ENCODE measurements at places on chromosomes 6 and 20.

DNA sequence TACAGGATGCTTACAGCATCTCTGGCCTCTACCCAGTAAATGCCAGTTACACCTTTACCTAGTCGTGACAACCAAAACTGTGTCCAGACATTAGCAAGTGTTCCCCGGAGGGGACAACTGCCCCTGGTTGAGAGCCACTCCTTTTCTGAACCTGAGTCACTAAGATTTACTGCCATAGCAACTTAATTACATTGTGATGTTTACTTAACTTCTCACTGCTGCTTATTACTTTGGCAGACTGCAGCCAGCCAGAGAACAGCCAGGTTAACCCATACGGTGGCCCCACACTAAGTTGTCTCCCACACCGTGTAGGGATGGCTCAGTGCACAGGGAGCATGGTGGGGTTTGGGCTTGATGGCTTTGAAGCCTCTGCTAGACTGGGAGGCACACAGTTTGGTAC lies 204.7 kb upstream of the SULF2 start:
- DNase-seq, result no peak

DNA sequence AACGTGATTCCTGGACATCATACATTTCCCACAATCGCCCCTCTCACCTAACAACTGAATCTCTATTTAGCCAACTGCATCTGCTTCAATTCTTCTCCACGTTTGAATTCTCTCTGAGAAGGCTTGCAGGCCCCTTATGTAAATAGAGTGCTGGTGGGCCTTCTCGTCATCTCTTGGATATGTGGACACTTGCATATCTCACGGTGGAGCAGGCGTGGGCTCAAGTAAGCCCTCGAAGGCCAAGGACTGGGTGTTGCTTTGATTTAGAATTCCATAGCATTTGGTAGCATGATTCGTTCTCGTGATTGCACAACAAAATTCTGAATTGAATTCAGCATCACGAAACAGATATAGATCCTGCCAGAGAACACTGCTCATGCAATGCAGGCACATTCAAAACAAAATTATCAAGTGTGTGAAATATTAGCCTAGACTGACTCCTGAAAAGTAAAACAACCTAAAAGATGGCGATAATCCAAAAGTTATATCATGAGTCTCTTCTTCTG lies 613.6 kb downstream of the TFAP2A start:
- DNase-seq, result no peak

DNA sequence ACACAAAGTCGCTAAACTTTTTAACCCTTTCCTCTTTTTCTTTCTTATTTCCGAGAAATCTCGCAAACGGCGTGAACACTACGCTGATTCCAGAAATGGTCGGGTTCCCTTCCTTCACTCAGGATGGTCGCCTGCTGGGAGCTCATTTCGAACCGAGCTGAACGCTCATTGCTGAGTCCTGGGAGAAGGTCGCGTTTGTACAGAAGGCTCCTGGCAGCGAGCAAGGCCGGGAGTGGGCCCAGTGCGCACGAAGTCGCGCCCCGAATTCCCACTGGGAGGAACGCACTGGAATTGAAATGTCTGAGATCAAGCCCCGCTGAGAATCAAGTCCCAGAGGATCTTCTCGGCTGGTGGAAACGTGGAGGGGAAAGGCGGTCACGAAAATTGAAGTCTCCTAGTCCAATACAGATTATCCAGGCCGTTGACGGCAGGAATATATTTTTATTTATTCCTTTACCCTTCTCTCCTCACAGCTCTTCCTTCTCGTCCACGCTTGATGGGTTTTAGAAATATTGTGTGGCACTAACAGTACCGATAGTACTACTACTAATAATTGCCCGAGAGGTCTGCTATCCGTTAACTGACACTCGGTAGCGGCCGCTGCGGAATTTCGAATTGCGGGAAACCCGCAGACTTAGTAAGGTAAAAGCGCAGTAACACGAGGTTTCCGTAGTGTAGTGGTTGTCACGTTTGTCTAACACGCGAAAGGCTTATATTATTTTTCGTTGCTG lies 207.2 kb upstream of the ZNF184 start:
- no peak for DNase-seq

- DNase-seq, result no peak
These were observed 6.7 kb downstream of the RGS19 start for GRCh38 chr20:64072498-64073063.

DNA sequence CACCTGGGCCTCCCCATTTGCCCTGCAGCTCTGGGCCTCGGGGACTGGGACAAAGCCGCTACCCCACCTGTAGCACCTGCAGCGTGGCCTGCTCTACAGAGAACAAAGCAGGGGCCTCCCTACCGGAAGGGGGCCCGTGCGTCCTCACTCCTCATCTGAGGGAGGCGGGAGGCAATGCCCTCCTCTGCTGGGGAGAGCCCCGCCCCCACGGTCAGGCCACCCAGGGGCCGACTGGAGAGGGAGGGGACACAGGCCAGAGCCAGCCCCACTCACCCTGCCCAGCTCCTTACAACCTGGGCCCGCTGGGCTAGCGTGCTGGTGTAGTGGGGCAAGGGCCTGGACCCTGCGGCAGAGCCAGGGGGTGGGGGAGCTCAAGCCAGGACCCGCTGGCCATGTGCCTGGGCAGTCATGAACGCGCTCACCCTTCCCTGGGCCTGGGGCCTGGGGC lies 8.0 kb downstream of the LAMA5 start:
- no peak for DNase-seq

DNA sequence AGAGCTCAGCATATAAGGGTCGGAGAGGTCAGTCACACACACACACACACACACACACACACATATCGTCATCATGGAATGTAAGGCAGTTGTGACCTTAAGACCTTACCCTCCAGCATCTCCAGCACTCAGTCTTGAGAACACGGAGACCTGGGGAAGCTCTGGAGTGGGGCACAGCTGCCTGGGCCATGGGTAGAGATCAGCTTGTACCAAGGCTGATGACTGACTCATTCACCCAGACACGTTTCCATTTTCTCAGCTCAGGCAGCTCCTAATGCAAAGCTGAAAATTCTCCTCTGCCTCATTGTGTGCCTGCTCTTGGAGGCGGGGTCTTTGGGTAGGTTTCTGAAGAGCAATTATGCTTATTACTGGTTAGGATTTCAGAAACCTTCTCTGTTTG lies 38.3 kb upstream of the PDYN start:
- DNase-seq, result no peak

DNA sequence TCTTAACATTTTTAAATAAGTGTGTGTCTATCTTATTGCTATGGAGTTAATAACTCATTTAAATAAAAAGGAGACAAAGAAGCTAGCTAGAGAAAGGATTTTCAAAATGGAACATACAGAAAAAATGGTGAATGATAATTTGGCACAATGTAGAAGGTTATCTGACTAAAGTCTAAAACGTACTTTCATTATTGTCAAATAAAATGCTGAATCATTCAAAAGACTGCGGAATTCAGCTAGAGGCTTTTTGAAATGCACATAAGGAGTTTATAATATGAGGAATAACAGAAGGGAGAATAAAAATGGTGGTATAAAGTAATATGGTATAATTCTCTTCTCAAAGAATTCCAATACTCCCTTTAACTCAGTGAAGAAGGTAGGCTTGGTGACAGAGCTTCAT lies 597.9 kb downstream of the KHDRBS2 start:
- no peak for DNase-seq

DNA sequence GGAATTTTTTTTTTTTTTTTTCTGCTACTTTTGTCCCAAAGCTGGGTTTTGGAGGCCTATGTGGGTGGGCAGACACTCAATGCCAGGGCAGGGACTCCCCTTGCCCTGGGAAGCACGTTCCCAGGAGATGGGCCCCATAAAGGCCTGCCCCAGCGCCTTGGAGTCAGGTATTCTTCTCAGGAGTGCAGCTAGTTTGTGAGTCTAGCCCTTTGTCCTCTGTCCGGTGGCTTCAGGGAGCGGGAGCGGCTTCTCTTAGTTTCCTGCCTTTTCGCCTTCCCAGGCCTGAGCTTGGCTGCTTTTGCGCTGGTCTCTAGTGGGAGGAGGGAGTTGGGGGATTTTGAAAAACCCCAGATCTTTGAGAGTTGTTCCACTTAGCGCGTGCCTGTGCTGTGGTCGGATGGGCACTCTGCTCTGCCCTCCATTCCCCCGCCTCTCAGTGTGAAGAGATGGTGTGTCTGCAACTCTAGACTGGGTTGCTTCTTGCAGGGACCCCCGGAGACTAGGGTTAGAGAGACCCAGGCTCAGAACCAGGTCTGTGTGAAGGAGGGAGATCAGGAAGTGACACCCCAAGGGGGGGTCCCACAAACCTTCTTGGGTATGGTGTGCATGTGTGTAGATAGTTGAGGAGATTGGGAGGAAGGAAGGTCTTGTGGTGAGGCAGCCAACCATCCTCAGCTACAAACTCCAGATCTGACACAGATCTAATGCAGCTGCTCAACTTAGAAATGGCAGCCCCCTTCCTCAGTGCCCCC lies 1.3 kb downstream of the PLCG1 start:
- DNase-seq, result no peak

GRCh38 chr6:64034291-64034690 lies 398.7 kb downstream of the PHF3 start:
- DNase-seq, result no peak

DNA sequence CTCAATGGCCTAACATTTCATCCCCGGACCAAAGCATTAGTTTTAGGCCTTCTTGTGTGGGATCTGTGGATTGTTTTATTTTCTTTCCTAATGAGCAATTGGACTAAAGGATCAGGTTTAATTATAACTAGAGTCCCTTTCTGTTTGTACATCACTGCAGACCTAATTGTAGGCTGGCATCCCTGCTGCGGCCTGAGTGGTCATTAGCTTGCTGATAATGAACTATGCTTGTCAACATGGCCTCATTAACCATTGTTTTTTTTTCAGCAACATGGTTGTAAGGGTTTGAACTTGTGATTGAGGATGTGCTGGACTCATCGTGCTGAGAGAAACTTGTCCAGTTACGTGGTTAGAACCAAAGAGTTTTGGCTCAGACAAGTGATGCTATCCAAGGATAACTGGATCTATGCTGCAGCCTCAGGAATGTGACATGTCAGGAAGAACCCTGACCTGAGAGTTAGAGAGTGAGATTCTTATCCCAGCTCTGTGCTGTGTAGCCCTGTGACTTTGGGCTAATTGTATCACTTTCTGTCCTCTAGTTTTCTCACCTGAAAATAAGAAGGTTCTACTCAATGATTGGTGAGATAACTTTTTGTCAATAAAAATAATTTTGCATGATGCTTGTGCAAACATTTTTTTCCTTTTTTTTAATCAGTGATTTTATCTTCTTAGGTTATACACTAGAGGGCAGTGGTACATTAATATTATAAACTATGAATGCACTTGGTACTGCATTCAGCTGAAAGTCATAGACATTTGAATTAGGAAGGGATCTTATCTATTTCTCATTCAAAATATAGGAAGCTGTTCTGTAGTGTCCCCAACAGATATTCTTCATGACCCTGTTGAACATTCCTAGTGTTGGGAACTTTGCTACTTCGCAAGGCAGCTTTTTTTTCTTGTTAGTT lies 140.9 kb downstream of the RNF144B start:
- no peak for DNase-seq

- DNase-seq, result no peak
These were observed 12.7 kb upstream of the SIRT5 start for GRCh38 chr6:13561624-13562267.

DNA sequence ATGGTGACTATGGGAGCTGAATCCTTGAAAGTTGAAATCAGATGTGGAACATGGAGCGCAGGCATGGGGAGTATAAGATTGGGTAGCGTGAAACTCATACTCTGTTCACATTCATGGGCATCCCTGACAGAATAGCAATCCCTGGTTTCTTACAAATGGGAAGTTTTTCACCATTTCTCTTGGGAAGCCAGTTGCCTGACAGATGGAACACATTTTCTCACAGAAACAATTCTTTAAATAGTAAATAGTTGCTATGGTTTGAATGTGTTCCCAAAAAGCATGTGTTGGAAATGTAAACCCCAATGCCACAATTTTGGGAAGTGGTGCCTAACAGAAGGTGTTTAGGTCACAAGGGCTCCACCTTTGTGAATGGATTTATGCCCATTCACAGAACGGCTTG lies 262.8 kb upstream of the HS3ST5 start:
- no peak for DNase-seq

DNA sequence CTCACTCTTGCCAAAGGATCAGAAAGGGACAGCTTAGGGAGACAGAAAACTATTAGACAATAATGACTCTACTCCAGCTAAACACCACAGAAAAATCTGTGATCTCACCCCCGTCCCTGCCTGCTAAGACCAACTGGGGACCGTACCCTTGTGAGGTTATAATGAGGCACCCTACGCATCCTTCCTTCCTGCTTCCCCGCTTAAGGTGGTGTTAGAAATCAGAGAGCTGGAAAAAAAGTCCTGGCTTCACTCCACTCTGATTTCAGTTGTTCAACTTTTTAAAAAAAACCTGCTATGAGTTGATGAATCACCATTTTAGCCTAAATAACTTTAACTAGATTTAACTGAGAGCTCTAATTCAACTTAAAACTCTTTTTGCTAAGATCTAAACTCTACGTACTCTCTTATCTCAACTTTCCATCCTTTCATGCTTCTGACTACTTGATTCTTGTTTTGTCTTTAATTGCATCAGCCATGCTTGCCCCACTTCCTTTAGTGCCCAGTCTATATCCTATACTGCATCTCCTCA lies 35.8 kb upstream of the TMEM14A start:
- DNase-seq, result no peak

DNA sequence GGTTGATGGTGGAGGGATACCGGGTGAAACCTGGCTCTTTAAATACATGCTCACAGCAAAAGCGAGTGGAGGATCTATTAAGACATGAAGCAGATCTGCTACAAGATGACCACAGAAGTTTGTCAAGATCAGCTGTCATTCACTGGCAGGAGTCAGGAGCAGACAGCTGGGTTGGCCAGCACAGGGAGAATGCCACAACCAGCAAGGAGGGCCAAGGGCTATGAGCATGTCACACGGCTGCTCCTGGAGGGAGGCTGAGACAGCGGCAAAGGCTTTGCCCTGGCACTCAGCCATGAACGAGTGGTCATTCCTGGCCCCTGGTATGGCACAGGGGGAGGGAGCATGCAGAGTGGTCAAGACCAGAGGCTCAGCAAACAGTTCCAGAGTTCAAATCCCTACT lies 77.6 kb downstream of the POPDC3 start:
- no peak for DNase-seq

GRCh38 chr6:157198425-157199279 lies 124.7 kb downstream of the TMEM242 start:
- no peak for DNase-seq

- DNase-seq, result no peak
These were observed 116.0 kb downstream of the GRIK2 start for GRCh38 chr6:101509536-101509935.

GRCh38 chr6:31465185-31465536 lies 32.8 kb upstream of the MICB start:
- no peak for DNase-seq

GRCh38 chr6:75412969-75413662 lies 80.5 kb downstream of the FILIP1 start:
- DNase-seq, result no peak

GRCh38 chr6:125662296-125662695 lies 87.1 kb upstream of the HEY2 start:
- DNase-seq, result no peak

- DNase-seq, result no peak
These were observed 425.3 kb upstream of the SLC35B3 start for GRCh38 chr6:8860671-8861070.

DNA sequence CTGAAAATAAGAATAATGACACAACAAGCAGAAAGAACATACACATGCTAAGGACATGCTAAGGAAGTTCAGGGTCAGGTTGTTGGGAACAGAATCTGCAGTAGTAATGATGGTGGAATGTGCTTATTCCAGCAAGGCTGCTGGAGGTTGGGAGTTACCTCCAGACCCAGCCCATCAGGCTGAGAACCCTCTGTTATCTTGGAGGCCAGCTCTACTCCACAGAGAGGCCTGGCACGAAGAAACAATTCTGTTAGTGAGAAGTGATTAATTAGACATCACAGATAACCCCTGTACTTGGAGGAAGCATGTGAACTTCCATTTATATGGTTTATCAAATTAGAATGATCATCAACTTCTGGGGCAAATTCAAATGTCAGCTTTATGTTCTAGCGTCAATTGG lies 22.1 kb upstream of the ARHGAP18 start:
- DNase-seq, result no peak
